ENCODE measurements at places on chromosomes 4 and X.

- DNase-seq = no peak
Observed at GRCh38 chr4:121555315-121556107, 141.3 kb downstream of the ANXA5 start.

- no peak for DNase-seq
Observed at GRCh38 chrX:133979641-133980230, 5.7 kb downstream of the GPC3 start.

DNA sequence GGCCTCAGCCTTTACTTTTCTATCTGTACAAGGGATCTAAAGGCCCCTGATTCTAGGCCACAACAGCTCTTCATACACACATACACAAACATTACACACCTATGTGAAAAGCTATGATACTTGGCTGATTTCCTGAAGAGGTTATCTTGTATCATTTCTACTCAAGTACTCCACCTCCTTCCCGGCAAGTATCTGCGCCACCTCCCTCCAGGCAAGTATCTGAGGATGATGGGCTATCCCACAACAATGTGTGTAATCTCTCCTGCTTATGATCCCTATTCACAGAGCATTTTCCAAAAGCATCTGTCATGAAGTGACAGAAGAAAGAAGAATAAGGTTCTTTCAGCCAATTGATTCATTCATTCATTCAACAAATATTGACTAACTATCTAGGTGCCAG lies 36.8 kb downstream of the AFAP1 start:
- no peak for DNase-seq

- no peak for DNase-seq
Observed at GRCh38 chr4:142645475-142646108, 200.5 kb downstream of the INPP4B start.

- no peak for DNase-seq
Observed at GRCh38 chr4:98663226-98664006, 5.0 kb upstream of the TSPAN5 start.

GRCh38 chrX:130120321-130120731 lies 10.0 kb upstream of the ELF4 start:
- no peak for DNase-seq

GRCh38 chrX:17160975-17161374 lies 214.0 kb upstream of the NHS start:
- DNase-seq = no peak

DNA sequence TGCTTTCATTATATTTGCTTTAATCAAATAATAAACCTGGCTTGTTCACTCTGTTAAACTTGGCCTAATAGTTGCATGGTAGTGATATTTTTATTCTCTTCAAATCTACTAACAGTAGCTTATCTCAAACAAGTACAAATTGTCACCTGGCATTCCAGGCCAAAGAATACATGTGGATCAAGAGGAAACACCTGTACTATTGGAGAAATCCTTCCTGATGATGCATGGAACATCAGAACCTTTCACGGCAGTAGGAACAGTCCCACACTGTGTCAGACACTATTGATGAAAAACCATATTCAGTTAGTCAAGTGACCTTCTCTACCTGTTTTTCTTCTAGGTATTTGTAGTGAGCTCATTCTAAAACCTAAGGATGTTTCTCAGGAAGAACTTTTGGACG lies 17.0 kb downstream of the MTHFD2L start:
- DNase-seq = no peak

- no peak for DNase-seq
Observed at GRCh38 chr4:70133473-70133872, 20.6 kb upstream of the PRR27 start.

DNA sequence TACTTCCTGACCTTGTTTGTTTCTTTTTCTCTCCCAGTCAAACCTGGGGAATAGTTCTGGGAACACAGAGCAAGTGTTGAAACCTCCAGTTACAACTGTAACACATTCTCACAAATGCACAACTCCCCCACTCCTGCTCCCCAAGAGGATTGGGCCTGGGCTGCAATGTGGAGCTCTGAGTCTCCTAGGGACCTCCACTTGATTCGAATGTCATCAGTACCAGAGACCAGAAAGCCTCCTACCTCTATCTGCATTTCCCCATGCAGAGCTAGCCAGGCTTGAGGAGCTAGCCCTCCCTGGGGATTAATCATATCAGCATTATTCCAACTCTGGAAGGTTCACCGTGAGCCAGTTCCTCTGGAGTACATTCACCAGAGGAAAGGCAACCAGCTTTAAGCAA lies 41.7 kb upstream of the CITED1 start:
- no peak for DNase-seq

DNA sequence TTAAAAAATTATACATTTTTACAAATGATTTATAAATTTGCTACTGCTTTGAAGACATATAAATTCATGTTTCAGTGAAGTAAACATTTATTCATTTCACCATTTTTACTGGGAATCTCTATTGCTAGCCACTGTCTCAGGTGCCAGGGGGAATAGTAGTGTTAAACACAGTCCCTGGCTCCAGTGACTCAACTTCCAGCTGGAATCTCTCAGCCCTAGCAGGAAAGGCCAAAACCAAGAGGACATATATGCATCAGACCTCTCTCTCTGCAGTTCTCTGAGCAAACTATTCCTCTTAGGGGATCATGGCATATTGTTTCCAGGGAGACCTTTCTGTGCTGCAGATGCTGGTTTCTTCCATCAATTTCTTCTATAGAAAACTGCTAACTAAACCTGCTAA lies 1009.0 kb upstream of the LCORL start:
- DNase-seq = no peak

- DNase-seq = no peak
Observed at GRCh38 chr4:9923195-9923812, 98.0 kb downstream of the SLC2A9 start.

DNA sequence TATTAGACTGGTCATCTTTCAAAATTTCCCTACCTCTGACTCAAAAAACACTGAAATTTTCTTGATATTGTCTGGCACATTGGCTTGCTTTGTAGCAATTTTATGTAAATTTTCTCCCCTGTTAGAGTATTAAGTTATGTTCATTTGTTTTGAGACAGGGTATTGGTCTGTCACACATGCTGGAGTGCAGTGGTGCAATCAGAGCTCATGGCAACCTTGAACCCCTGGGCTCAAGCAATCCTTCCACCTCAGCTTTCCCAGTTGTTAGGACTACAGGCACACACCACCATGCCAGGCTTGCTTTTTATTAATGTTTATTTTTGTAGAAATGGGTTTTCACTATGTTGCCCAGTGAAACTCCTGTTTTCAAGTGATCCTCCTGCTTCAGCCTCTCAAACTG lies 17.5 kb downstream of the FABP2 start:
- DNase-seq = no peak

GRCh38 chrX:20680998-20681397 lies 414.3 kb upstream of the RPS6KA3 start:
- no peak for DNase-seq

GRCh38 chrX:109658391-109658790 lies 33.4 kb upstream of the KCNE5 start:
- DNase-seq = no peak

DNA sequence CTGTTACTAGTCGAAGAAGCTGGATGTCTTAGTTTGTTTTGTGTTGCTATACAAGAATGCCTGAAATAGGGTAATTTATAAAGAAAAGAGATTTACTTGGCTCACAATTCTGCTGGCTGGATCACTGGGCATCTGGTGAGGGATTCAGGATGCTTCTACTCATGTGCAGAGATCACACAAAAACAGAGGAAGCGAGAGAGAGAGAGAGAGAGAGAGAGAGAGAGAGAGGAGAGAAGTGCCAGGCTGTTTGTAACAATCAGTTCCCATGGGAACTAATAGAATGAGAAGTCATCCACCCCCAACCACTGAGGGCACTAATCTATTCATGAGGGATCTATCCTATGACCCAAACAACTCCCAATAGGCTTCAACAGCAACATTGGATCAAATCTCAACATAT lies 66.2 kb upstream of the FAM9A start:
- no peak for DNase-seq

DNA sequence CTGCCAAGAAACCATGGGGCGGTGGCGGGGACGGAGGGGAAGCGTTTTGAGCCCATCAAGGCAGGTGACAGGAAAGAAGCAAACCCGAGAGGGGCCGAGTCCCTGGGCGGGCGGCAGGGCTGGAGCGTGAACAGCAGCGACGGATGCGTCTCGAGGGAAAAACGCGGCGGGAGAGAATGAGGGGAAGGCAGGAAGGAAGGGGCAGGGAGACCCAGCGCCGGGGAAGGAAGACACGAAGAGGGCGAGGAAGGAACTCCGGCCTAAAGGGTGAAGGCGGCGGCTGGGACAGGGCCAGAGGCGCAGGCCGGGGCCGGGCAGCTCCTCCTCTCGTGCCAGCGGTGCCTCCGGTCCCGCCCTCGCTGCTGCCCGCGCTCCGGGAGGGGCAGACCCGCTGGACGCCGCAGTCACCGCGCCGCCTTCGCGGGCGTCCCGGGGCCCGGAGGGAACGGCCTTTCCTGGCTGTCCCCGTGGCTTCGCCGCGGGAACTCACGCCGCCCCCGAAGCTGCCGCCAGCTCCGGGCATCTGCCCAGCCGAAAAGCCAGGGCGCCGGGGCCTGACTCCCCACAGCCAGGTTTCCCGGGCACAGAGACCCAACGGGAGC lies 751 bp upstream of the RGS12 start:
- DNase-seq = no peak

DNA sequence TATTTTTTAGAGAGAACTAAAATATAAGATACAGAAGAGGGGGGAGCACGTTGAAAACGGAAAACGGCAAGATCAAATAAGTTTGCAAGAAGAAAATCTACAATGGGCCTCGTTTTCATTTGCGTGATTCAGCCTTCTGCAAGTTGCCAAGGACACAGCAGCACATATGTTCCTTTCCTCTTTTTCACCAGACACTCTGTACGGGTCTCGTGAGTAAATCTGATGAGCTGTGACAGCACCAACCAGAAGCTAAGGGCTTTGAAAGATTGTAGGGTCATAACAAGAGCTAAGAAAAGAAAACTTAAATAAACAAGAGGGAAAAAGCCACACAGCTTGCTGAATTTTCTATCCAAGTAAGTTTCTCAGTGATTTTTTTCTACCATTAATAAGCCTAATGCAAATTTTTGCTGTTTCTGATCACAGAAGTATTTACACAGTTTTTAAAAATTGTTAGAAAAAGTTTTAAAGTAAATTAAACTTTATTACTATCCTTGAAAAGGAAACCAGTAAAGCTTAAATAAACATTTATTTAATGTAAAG lies 63.4 kb downstream of the SCML2 start:
- no peak for DNase-seq

DNA sequence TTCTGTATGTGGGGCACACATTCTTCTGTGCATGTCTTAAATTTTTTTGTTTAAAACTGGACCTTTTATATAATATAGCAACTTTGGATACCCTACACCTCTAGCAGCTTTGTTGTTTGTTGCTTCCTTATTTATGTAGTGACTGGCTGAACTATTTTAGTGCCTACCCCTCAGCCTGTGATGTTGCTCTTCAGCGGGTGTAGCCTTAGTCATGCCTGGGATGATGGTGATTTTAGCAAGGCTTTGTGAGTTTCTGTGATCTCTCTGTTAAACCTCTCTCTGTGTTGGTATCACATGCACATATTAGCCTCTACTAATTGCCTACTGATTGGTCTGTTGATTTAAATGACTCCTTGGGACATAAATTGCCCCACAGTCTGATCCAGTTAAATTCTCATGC lies 22.8 kb downstream of the USP9X start:
- no peak for DNase-seq

- no peak for DNase-seq
Observed at GRCh38 chr4:171472230-171472629, 341.0 kb upstream of the GALNTL6 start.

DNA sequence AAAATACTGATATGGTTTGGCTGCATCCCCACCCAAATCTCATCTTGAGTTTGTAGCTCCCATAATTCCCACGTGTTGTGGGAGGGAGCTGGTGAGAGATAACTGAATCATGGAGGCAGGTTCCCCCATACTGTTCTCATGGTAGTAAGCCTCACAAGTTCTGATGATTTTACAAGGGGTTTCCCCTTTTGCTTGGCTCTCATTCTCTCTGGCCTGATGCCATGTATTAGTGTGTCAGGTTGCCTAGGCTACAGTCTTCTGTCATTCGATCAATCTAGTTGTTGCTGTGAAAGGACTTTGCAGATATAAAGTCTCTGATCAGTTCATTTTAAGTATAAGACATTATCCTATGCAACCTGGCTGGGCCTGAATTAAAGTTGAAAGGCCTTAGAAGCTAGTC lies 209.3 kb upstream of the MAOA start:
- no peak for DNase-seq

GRCh38 chr4:105147553-105148161 lies 981 bp downstream of the TET2 start:
- no peak for DNase-seq

- no peak for DNase-seq
Observed at GRCh38 chr4:7861440-7861881, 78.2 kb downstream of the AFAP1 start.

All from vagina (tissue), 2 donors.